Epithelial cell of proximal tubule (primary cell): ENCODE measurements at places on chromosomes 3 and 15.

DNA sequence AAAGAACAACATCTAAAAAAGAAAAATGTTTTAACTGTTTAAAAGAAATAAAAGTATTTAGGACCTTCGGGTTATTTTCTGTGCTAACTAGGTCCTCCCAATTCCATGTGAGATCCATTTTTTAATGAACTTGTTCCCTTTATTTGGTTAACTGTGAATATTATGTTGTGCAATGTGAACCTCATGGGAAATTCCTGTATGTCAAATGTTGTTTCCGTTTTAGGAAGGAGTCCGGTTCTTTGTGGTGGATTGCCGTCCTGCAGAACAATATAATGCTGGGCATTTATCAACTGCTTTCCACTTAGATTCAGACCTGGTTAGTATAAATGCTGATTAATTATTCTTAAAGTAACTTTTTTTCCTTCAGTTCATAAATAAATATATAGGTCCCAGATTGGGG lies 35.5 kb upstream of the NIT2 start:
- DNase-seq = no peak

DNA sequence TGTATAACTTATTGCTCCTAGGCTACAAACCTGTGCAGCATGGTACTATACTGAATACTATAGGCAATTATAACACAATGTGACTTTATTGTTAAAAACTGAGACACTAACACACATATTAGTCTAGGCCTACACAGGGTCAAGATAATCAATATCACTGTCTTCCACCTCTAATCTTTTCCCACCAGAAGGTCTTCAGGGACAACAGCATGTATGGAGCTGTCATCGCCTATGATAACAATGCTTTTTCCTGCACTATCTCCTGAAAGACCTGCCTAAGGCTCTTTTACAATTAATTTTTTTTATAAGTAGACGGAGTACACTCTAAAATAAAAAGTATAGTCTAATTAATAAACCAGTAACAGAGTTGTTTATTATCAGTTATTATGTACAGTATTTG lies 60.9 kb downstream of the LRRC28 start:
- no peak for DNase-seq

DNA sequence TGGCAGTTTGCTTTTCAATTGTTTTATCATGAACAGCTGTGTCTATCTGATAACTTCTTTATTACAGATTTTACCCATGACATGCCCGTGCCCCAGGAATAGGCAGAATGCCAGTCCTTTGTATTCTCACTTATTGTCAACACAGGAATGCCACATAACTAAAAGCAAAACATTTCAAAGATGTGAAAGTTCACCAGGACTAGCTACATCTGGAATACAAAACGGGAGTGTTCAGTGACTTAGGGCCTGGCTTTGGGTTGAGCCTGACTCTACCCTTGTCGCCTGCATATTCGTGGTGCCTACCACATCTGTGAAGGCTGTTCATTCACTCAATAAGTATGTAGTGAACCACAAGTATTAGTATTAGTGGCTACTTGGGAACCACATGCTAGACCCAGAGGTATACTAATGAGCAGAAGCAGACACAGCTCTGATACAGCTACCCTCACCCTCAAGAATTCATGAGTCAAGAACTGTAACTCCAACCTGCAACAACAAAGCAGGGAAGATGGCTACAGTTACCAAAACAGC lies 2.9 kb downstream of the TNFSF10 start:
- peak; percentile 46 for DNase-seq

DNA sequence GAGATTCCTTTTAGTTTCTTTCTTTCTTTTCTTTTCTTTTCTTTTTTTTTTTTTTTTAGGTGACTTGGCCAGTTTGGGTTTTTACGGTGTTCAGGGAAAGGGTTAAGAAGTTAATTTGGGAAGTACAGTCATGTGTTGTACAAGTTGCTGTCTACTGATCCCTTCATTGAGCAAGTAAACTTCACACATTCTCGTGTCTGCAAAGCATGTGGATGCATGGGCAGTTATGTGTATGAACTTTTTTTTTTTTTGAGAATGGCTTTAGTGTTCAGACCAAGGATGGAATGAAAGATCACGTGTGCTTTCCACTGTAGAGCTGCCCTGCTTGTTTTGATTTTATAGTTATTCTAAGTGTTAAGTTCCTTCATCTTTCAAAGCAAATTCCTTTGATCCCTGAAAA lies 132.3 kb downstream of the PGPEP1L start:
- no peak for DNase-seq

DNA sequence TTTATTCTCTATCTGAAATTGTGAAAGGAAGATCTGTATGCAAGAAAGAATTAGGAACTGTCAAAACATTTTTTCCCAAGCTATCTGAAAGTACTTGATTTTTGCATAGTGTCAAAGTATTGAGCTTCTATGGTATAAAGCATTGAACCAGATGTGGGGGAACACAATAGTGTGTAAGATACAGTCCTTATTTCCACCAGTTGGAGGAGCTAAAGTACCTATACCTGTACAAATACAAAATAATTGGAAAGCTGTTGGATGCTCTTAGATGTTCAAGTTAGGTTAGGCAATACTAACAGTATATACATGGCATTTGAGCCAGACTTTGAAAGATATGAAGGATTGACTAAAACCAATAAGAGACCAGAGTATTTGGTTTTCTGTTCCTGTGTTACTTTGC lies 148.4 kb downstream of the B3GALNT1 start:
- DNase-seq = no peak

DNA sequence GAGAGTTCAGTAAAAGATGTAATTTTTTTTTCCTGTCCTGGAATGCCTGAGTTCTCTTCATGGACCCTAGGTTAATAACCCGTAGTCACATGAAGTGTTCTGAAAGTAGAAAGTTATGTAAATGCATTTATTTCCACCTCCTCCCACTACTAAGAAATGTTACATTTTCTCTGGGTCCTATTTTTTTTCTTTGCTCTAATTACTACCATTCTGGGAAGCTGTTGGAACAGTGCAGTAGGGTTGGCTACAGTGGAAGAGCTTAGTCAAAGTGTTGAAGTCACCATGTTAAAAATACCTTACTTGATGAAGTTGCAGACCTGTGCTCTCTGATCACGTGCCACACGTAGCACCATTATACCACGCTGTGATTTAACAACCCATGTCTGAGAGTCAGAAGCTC lies 153.8 kb upstream of the TSC22D2 start:
- no peak for DNase-seq

- peak; percentile 68 for DNase-seq
Observed at GRCh38 chr15:72227192-72227586, 3.8 kb downstream of the PKM start.

GRCh38 chr15:78315686-78316282 lies 16.4 kb upstream of the SKIC8 start:
- no peak for DNase-seq

- no peak for DNase-seq
Observed at GRCh38 chr3:13544293-13544831, 4.6 kb upstream of the FBLN2 start.

DNA sequence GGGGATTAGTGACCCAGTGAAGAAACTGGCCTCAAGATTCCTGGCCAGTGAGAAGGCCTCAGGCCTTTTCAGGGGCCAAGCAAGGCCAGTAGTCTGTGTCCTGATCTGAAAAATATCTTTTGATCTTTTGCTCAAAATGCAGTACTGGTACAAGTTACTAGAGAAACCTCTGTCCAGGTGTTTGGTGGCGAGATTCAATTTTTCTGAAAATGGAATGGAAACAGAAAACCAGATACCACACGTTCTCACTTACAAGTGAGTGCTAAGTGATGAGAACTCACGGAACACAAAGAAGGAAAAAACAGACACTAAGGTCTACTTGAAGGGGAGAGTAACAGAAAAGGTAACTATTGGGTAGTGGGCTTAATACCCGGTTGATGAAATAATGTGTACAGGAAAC lies 463.4 kb downstream of the ZIC1 start:
- DNase-seq = no peak

GRCh38 chr15:95429345-95429744 lies 901.2 kb upstream of the NR2F2 start:
- DNase-seq = no peak

- no peak for DNase-seq
Observed at GRCh38 chr3:32245200-32245599, 6.7 kb downstream of the CMTM8 start.

GRCh38 chr15:72857331-72858063 lies 73.9 kb upstream of the ADPGK start:
- DNase-seq = no peak

- DNase-seq = no peak
Observed at GRCh38 chr15:56820333-56820732, 87.0 kb upstream of the ZNF280D start.

DNA sequence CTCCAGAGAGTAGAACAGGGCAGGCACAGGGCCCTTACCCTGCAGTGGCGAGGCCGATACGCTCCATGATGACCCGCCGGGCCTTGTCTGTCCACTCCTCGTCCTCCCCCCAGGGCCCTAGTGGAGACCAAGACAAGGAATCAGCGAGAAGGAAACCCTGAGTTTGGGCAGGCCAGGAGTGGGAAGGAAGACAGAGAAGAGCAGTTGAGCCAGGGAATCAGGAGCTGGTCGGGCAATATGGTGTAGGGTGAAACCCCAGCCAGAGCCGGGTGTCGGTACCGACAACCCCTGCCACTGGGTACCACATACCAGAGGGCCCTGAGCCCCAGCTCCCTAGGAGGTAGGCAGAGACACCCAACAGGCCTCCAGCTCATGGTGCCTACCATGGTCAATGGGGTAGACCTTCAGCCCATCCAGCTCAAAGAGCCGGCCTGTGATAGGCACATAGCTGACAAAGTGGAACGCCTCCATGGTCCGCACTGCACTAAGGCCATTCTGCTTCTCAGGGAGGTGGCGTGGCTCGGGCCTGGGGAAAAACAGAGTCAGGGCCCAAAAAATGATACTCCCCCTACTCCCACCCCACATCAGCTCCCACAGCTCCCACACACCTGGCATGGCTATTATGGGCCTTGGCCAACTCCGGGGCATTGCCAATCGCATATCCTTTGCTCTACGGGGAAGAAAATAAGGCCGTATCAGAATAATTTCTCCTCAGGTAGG lies 38.0 kb downstream of the SEMA3G start:
- no peak for DNase-seq

DNA sequence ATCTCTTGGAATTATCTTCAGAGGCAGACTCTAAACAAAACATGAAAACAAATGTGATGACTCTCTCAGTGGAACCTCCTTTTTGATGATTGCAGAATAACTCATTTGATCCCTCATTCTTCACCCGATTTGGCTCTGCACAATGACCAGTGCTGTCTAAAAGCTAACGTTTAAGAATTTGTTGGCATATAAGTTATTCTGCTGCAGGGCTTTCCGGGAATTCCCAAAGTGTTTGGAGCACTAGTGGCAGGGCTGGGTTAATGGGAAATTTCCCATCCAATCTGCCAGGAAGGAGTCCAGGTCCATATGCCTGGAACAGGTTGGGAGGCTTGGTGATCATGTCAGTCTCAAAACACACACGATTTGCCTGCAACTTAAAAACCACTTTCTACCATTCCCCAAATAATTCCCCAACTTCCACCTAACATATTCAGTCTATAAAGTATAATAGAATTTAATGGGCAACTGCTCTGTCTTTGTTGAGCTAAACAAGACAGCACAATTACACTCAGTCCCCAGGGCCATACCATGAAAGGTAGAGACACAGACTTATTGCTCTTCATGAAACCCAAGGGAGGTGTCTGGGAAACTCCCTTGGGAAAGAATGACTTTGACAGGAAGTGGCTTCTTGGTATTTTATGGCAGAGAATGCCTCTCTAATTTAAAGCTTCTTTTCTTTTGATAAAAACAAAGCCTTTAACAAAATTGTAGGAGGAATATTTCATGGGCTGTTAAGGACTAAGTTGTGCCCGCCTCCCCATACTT lies 38.0 kb downstream of the ARRDC4 start:
- no peak for DNase-seq

GRCh38 chr3:108305484-108306172 lies 9.3 kb downstream of the HHLA2 start:
- no peak for DNase-seq

DNA sequence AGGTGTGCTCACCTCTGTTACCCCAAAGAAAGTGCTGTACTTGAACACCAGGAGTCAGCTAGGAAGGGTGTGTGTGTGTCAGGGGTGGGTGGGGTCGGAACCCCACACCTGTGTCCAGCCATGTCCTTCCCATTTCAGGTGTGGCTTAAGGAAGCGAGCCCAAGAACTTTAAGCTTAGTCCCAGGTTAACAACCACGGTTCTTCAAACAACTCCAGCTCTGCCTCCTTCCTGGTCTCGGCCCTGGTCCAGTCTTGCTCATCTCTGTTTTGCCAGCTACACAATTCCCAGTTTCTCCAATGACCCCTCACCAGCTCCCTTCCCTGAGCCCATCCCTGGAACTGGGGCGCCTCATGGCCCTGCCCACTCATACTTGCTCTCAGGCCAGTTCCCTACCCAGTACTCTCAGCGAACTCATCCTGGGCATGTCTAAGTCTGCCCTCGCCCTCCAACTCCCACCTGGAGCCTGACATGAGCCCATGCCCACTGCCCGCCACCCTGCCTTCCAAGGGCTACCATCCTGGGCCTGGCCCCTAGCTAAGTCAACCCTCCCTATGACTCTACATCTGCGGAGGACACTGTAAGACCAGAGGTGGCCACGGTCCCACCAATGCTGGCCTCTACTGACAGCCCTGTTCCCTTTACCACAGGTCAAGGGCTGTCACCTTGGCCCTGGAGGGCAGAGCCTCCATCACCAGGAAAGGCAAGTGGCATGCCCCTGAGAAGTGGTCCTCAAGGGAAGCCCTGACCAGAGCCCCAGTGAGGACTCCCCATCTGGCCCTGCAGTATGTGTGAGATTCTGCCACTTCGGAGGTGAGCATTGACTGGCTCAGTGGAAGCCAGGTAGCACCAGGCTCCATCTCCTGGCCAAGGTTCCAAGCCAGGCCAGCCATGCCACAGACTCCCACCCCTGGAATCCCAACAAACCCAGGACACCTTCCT lies 9.2 kb downstream of the POC1A start:
- DNase-seq = no peak

DNA sequence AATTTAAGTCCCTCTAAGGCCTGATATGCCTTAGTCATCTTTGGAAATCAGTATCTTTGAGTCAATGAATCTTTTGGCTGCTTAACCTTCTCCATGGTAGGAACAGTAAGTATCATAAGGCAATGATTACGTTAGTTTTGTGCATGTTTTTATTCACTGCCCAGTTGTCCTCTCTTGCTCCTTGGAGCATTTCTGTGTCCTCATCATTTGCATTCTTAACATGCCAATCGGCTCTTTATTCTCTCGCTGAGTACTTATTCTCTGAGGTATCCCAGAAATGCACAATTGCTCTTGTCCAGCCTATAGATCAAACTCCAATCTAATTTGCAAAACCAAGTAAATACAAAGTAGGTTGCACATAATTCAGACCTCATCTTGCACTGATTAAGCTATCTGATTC lies 405.0 kb upstream of the IL12A start:
- DNase-seq = peak; percentile 61
